Panc1 (cell line): ENCODE measurements at places on chromosomes 12 and 14.

DNA sequence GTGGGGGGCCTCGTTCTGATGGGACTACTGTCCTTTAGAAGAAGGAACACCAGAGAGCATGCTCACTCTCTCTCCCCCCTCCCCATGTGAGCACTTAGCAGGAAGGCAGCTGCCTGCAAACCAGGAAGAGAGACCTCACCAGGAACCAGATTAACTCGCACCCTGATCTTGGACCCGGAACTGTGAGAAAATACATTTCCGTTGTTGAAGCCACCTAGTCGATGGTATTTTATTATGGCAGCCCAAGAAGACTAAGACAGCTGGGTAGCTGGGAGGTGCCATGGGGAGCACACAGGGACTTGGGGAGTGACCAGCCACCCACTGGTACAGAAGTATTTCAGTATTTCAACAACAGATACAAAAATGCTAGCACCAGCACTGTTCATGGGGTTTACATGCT, 59.0 kb downstream of the VCPKMT start:
- no peak for DNase-seq

- DNase-seq, result no peak
Observed at GRCh38 chr12:106137530-106138356, 1.0 kb downstream of the NUAK1 start.

DNA sequence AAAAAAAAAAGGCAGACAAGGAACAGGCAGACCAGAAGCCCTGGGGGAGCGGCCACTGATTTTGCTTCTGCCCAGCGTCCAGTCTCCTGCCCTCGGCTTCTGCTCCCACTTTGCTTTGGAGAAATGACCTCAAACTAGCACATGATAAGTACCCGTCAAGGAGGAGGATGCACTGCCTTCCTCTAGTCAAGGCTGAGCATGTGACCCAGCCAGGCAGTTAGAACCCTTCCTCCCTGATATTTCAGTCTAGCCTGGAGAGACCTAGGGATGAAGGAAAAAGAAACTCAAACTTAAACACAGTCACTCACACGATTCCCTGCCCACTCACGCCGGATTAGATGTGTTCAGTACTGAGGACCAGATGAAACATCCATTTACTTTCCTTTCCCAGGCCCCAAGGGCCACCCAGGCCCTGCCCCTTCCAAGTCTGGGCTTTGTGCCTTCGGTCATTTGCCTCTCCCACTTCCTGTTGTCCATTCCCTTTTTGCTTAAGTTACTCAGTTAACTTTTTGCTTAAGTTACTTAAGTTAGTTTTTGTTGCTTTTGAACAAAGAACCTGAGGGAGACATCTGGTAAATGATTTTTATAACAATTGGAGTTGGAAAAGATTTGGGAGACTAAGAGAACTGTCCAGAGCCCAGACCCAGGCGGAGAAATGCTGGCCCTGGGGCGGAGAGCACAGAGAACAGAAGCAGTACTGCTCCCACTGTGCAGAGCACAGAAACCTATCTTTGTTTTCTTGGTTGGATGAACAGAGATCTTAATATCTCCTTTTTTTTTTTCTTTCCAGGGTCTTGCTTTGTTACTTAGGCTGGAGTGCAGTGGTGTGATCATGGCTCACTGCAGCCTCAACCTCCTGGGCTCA, 23.0 kb upstream of the TTC7B start:
- DNase-seq, result no peak

- DNase-seq, result no peak
Observed at GRCh38 chr12:62158461-62159360, 101.5 kb upstream of the USP15 start.

- DNase-seq, result no peak
Observed at GRCh38 chr12:29150462-29150861, 1.4 kb downstream of the FAR2 start.

- DNase-seq, result no peak
Observed at GRCh38 chr14:70188322-70188658, 461 bp downstream of the SLC8A3 start.

- no peak for DNase-seq
Observed at GRCh38 chr12:48442179-48442847, 30.0 kb upstream of the ANP32D start.

- no peak for DNase-seq
Observed at GRCh38 chr12:11830307-11830801, 180.9 kb downstream of the ETV6 start.

- no peak for DNase-seq
Observed at GRCh38 chr14:92369097-92369496, 46.1 kb downstream of the SLC24A4 start.

DNA sequence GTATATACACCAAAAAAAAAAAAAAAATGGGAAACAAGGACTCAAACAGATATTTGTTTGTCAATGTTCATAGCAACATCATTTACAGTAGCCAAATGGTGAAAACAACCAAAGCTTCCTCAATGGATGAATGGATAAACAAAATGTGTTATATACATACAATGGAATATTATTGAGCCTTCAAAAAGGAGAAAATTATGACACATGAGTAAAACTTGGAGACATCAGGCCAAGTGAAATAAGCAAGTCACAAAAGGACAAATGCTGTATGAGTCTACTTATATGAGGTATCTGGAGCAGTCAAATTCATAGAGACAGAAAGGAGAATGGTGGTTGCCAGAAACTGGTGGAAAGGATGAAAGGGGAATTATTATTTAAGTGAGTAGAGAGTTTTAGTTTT, 7.8 kb downstream of the RNASE9 start:
- no peak for DNase-seq
